ENCODE measurements at places on chromosomes 13 and 19. TPM values are rescaled to one million over a fixed set of nuclear protein-coding genes. Genes with fewer than 3 reads are reported as not detected.
A peak's percentile ranks its signal among the peaks of the same experiment; 100 is the strongest.

Gene DAND5
- not detected for total RNA-seq

Gene AXL
- 265 TPM for total RNA-seq

Gene SERTM1
- not detected for total RNA-seq

Gene KIR3DL3
- total RNA-seq, result not detected

Gene ZNF540
- total RNA-seq, result 1.9 TPM

Gene ATP1A3
- not detected for total RNA-seq

Gene POU2F2
- total RNA-seq, result 1.0 TPM

Gene FOXA3
- total RNA-seq, result not detected

Gene VSTM1
- not detected for total RNA-seq

Gene LATS2
- 58.3 TPM for total RNA-seq

Gene GPC6
- total RNA-seq, result 125 TPM

Gene ZNF155
- 8.1 TPM for total RNA-seq

- DNase-seq, result no peak
These were observed 966.0 kb downstream of the PCDH17 start for GRCh38 chr13:58597552-58597951.

DNA sequence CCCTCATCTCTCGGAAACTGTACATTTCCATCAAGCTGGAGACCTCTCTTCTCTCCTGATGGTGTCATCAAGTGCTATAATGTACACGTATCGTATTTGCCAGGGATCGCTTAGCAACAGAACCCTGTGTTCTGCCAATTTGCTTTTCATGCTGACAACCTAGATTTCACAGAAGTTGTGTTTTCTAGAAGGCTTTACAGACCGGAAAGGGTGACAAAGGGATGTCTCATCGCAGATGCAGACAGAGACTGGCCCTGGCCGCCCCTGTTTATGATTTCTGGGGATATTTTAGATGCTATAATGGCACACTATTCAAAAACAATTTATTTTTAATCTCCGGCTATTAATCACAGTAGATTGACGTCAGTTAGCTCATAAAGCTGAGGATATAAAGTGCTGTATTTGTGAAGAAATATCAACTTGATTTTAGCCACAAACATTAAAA, 291.4 kb downstream of the IRS2 start:
- no peak for DNase-seq

DNA sequence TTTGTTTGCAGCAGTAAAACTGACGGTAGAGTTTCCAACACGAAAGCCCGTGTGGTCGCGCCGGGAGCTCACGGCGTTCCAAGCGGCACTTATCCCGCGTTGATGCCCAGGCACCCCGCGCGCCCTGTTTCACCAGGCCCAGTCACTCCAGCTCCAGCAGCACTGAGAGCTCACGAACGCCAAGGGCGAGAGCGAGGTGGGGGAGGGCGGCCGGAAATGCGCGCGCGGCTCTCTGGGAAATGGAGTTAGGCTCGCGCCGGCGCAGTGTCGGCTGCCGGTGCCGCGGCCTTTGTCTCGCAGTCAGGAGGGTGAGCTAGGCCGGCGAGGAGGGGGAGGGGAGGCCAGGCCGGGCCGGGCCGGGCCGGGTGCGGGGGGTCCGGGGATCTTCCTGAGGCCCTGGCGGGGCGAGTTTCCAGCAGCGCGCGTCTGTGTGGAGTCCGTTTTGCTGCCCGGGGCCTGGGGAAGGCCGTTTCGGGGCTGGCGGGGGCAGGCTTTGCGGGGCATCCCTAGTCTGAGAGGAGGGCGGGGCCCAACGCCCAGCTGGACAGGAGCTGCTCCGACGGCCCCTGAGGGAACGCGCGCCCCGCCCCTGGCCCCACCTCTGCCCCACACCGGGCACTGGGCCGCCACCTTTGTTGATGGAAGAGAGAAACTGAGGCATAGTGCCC, at the start of gene ZNF135:
ZNF135 (plus strand) TSS at position 280 of the 668 bp plus-strand sequence. CDS start 721 bp downstream, outside the sequence.
- peak; percentile 89 for DNase-seq

DNA sequence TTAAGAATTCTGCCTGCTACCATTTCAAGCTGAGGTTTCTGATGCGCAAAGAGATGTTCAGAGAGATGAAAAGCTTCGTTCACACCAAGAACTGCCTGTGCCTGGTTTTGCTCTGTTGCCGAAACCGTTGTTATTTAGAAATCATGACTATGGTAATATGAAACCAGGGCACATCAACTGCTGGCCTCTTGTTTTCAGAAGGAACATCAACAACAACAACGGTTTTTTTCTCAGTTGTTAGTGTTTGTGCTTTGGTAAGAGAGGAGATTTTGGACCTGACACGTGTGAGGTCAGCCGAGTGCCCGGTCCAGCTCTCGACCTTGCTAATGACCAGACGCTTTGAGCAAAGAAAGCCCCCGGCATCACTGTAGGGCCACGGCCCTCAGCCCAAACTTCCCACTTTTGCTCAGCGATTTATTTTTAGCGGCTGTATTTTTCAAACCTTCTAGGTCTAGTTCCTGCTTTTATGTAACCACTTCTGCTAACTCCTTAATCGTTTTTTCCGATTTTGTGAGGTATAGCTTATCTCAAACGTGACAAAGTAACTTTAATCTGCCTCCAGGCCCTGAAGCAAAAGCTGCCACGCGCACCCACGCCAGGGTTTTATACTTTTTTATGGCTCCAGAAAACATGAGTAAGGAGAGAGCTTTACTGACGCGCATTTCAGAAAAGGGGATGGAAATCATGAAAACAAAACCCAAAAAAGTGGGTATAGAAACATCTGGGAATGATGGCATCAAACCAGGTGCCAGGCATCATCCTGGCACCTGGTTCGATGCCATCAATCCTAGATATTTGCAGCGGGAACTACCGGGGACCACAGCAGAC, 42.0 kb downstream of the KLF2 start:
- no peak for DNase-seq

DNA sequence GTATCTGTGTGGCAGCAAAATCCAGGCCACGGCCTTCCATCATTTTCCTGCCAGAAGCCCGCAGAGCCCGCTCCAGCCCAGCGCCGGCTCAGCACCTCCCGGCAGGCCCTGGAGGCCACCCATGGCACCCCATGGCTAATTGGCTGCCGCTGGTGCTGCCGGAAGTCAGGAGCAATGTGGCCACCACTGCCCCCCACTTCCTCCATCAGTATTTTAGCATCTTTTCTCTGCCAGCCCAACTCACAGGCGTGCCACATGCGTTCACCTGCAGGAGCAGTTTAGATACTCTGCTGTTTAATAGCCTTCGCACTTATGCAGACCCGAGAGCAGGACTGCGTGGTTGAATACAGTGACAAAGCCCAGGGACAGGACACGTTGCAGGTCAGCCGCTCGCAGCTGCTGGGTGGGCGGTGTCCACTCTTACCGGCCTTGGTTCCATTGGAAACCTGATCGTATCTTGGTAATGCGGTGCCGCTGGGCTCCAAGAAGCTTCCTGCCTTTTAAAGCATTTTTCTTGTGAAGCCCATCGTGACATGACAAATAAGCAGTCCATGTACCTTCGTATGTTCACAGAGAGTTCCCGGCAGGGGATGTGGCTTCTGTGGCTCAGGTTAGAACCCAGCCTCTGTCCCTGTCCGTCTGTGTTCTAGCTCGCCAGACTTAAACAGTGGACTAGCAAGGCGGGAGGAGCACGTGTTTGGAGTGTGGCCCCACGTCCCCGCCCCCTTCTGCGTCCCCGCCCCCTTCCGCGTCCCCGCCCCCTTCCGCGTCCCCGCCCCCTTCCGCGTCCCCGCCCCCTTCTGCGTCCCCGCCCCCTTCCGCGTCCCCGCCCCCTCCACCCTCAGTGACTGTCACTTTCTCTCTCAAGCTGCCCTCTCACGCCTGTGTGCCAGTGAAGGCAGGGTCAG, 162.0 kb upstream of the SOX1 start:
- peak; percentile 79 for DNase-seq

- no peak for DNase-seq
These were observed 3.6 kb upstream of the CD37 start for GRCh38 chr19:49331616-49332055.

- no peak for DNase-seq
These were observed 67.4 kb upstream of the CLDN10 start for GRCh38 chr13:95485045-95485517.

DNA sequence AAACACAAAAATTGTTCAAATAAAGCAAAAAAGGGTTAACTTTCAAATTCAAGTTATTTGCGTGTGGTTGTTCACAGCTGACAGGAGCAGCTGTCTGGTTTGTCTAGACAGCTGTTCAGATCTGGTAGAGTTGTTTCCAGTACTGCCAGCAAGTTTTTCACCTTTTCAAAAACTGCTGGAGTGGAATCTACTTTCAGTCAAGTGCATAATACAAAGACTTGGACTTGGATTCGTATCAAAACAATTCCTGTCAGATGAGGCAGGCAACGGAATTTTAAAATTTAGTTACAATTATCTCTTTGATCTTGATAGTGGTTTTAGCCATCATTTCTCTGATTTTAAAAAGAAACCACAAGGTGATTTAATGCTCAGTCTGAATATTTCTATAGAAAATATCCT, 51.7 kb upstream of the EEF1AKMT1 start:
- no peak for DNase-seq

GRCh38 chr13:72985610-72986009, 73.2 kb upstream of the KLF5 start:
- DNase-seq, result no peak

DNA sequence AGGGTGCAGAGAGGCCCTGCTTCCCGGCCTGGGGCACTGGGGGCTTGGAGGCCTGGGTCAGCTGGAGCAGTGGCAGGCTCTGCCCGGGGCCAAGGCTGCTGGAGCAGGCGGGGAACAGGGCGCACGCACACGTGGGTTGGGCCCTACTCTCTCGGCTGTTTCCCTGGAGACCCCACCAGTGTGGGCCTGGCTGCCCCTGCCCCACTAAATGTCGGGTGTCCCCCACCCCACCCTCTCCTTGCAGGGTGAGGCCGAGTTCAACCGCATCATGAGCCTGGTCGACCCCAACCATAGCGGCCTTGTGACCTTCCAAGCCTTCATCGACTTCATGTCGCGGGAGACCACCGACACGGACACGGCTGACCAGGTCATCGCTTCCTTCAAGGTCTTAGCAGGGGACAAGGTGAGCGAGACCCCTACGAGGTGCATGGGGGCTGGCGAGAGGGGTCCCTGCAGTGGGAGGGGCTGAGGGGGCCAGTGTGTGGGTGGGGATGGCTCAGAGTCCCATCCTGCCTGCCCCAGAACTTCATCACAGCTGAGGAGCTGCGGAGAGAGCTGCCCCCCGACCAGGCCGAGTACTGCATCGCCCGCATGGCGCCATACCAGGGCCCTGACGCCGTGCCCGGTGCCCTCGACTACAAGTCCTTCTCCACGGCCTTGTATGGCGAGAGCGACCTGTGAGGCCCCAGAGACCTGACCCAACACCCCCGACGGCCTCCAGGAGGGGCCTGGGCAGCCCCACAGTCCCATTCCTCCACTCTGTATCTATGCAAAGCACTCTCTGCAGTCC, 15.3 kb downstream of the CAPN12 start:
- no peak for DNase-seq

DNA sequence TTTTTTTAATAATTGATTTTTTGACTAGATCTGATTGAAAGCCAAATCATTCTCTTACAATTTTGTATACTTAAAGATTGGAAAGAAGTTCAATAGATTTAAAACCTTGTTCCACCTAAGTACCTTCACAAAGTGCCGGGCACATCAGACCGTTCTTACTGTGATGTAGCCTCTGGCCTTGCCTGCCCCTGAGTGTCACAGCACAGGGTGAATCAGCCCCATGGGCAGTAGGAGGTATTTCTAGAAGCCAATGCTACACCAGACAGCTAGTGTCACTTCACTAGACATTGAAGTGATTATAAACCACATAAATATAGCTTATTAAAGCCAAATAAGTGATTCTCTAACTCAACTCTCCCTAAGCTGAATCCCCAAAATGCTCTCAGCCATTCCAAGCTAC, 131.3 kb downstream of the LACC1 start:
- no peak for DNase-seq

GRCh38 chr13:104301171-104301975, 1235.2 kb upstream of the SLC10A2 start:
- no peak for DNase-seq

DNA sequence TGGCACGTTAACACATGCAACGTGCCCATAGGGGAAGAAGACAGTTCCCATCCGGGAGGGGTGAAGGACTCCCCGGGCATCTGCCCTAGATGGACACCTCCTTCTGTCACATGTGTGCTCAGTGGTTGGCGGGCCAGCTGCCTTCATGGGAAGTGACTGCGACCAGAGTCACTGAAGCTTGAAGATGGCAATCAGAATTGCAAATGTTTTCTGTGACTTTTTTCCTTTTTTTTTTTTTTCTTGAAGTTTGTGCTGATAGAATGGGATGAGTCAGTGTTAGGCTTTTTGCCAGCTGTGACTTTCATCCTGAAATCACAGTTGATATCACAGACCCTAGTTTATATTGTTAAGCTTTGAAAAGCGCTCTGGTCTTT, 109.2 kb upstream of the MCF2L start:
- DNase-seq, result no peak

DNA sequence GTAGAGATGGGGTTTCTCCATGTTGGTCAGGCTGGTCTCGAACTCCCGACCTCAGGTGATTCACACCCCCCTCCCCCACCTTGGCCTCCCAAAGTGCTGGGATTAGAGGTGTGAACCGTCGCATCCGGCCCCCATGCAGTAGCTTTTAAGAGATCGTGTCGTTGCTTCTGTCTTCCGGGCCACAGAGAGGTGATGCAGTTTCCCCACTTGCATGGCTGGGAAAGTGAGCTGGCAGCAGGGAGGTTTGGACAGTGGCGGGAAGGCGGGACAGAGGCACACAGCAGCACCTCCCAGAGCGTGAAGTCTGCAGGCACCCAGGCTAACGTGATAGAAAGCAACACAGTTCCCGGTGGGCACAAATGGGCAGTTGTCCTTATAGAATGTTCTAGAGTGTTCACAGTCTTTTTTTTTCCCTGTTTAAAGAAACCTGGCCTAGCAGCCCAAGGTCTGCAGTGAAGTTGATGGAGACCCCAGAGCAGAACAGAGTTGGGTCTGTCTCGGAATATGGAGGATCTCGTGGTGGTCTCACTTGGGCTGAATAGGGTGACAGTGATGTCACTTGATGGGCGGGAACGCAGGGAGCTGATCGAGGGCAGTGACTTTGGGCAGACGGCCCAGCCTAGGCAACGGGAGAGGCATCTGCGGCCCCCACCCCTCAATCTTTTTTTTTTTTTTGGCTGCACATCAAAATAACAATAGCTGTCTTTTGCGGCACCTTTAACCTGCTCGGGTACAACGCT, 4.9 kb downstream of the UHRF1 start:
- no peak for DNase-seq

GRCh38 chr19:5703819-5704818, 14.0 kb downstream of the RPL36 start:
- peak; percentile 81 for DNase-seq

DNA sequence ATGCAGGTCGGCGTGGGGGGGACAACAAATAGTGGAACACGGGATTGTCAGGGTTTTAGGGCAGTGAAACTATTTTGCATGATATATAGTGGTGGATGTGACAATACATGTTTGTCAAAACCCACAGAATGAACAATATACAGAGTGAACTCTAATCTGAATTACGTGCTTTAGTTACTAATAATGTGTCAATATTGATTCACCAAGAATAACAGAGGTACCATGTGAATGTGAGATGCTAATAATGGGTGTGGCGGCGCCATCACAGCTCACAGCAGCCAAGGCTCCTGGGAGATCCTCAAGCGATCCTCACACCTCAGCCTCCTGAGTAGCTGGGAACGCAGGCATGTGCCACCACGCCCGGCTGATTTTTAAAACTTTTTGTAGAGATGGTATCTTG, 12.9 kb downstream of the ELAVL1 start:
- no peak for DNase-seq

- DNase-seq, result no peak
These were observed 1.4 kb downstream of the PARP4 start for GRCh38 chr13:24511019-24511815.

GRCh38 chr19:12230751-12231733, 63.6 kb downstream of the ZNF44 start:
- DNase-seq, result no peak
